ENCODE measurements at places on chromosomes 5 and 9.

GRCh38 chr9:4344946-4345345 is 45.1 kb upstream of the GLIS3 start:
- H3K4me3 ChIP-seq = no peak overlapping the region
- H3K4me1 ChIP-seq = peaks cover 7% of the 10 kb centered on the region
- no peak for DNase-seq
- H3K27ac ChIP-seq = no peak overlapping the region

DNA sequence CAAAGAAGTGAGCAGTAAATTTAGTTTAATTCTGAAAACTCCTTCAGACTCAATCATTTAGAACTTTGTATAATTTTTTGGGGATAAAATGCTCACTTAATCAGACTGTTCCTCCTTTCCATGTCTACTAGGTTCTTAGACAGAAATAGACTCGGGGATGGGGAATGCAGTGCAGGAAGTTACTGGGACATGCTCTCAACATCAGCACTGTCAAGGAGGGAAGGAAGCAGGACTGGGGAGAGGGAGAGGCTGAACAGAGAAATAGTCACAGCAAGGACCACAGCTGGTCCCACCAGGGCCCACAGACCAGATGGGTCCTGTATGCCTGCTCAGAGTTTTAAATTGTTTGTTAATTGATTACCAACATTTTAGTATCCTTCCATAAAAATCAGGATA is 310.1 kb upstream of the MSX2 start:
- no peak for DNase-seq
- H3K27ac ChIP-seq = peak overlapping the region; percentile 58
- H3K36me3 ChIP-seq = no peaks in the 10 kb centered on the region
- no peak overlapping the region for H3K4me3 ChIP-seq

- peaks cover 4% of the 10 kb centered on the region for H3K36me3 ChIP-seq
- H3K27ac ChIP-seq = no peak overlapping the region
- no peaks in the 10 kb centered on the region for H3K27me3 ChIP-seq
- DNase-seq = no peak
- no peak overlapping the region for H3K4me3 ChIP-seq
- H3K4me1 ChIP-seq = no peaks in the 10 kb centered on the region
Measured at GRCh38 chr9:8424786-8425410, 625.3 kb upstream of the DMAC1 start.

GRCh38 chr9:112176524-112176923 is 1.4 kb upstream of the SUSD1 start:
- no peak overlapping the region for H3K27ac ChIP-seq
- H3K36me3 ChIP-seq = peaks cover 3% of the 10 kb centered on the region
- peak overlapping the region; percentile 83 for H3K4me3 ChIP-seq
- H3K27me3 ChIP-seq = peaks cover 8% of the 10 kb centered on the region
- no peak for DNase-seq

GRCh38 chr9:107809871-107810460 is 320.4 kb upstream of the KLF4 start:
- peaks cover 27% of the 10 kb centered on the region for H3K27me3 ChIP-seq
- H3K4me3 ChIP-seq = no peak overlapping the region
- no peaks in the 10 kb centered on the region for H3K36me3 ChIP-seq
- no peaks in the 10 kb centered on the region for H3K4me1 ChIP-seq

GRCh38 chr5:1381370-1382247 is 36.7 kb upstream of the CLPTM1L start:
- no peak overlapping the region for H3K27ac ChIP-seq
- H3K4me1 ChIP-seq = peaks cover 11% of the 10 kb centered on the region
- no peak overlapping the region for H3K4me3 ChIP-seq
- DNase-seq = no peak
- no peaks in the 10 kb centered on the region for H3K36me3 ChIP-seq
- H3K27me3 ChIP-seq = peaks cover 83% of the 10 kb centered on the region
